Neuronal stem cell (in vitro differentiated cells): ENCODE measurements at places on chromosomes 3 and 15.

- DNase-seq, result no peak
Observed at GRCh38 chr3:851098-851790, 241.6 kb upstream of the CNTN6 start.

GRCh38 chr3:175386630-175387029 is 527.5 kb downstream of the NAALADL2 start:
- DNase-seq, result no peak

DNA sequence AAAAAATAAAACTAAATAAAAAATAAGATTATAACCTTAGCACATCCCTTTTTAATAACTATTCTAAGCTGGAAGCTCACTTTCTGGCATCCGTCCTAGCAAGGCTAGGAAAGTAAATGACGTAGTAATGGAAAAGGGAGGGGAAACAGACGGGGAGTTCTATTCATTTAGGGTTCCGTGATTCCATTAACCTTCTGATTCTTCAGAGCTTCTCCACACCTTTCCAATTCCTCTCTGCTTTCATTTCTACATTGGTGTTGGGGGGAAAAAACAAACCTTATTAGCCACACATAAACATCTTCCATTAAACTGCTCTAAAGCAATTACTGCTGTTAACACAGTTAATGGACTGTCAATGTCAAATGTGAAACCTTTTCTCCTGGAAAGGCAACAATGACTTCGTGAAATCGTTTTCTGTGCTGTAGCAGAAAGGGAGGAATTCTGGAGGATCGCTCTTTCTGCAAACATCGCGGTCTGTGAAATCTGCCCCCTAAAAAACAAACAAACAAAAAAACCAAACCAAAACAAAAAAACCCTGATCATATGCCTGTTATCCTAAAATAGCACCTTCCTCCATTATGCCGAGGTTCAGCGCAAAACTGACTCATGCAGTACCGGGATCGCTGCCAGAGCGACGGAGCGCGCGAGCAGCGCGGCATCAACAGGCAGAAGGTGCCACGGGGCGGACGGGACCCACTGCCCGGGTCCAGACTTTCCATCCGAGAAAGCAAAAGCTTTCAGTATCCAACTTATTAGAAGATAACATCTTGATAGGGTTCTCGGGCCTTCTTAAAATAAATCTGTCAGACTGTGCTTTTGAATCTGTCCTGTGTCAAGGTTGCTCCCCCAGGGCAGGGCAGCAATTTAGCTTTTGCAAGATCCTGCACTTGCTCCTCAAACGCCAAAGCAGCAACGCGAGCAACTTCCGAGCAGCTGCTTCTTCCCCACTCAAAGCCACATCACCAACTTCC is 156.2 kb downstream of the FGF12 start:
- no peak for DNase-seq

GRCh38 chr3:195240939-195241338 is 30.0 kb downstream of the XXYLT1 start:
- DNase-seq, result no peak
